GDM1 (cell line): ENCODE measurements at places on chromosomes 12 and 14.

DNA sequence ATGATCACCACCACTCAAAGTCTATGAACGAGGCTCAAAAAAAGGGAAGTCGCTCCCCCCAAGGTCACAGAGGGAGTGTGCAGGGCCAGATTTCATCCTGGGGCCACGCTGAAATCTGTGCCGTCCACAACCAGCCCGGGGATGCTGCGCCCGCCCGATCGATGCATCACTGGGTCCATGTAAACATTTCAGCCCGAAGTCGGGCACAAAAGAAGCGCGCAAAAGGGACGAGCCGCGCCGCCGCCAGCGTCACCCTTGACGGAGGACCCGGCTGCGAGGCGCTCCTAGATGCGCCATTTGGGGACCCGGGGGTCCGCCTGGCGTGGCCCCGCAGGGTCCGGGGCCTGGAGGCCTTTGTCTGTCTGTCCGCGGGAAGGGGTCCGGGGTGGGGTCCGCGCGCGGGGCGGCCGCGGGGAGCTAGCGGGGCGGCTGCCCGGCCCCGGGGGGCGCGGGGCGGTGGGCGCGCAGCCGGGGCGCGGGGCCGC is 503 bp downstream of the FBXO21 start:
- no peak for DNase-seq

- DNase-seq, result no peak
These were observed 499 bp downstream of the RNASE4 start for GRCh38 chr14:20684662-20685456.

DNA sequence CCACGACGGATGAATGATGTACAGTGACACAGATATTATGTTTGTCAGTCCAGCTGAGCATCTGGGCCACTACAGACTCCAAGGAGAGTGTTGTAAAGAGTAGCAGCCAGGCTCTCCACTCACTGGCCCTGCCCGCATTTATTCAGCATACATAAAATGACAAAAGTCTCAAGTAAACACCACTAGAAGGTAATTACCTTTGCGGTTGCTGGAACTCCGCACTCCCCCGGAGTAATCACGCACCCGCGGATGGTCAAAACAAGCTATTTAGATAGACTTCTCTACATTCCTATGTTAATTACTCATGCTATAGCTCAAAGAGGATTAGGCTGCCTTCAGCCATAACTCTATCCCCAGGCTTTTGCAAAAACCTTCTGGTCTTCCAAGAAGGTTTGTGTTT is 18.8 kb upstream of the STRAP start:
- no peak for DNase-seq

DNA sequence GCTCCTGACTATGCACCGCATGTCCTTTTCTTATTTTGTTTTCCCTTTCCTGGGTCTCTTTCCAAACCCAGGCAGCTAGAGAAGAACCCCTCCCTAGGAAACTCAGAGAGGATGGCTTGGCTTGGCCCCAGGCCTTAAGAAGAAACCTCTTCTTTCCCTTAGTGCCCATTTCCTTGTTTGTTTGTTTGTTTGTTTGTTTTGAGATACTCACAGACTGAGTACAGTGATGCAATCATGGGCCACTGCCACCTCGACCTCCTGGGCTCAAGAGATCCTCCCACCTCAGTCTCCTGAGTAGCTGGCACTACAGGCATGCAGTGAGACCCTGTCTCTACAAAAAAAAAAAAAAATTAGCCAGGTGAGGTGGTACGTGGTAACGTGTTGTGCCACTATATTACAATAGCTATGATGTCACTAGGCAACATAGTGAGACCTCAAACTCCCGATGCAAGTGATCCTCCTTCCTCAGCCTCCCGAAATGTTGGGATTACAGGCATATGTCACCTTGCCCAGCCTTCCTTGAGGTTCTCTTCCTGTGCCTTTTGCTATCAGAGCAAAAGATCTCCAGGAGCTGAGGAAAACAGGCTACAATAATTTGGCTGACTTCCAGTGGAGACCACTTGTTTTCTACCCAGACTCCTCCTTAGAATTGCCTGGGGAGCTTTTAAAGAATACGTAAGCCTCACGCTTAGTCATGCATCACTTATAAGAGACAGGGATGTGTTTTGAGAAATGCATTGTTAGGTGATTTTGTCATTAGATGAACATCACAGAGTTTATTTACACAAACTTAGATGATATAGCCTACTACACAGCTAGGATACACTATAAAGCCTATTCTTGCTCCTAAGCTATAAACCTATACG is 34.5 kb upstream of the LGALS3 start:
- DNase-seq, result no peak

DNA sequence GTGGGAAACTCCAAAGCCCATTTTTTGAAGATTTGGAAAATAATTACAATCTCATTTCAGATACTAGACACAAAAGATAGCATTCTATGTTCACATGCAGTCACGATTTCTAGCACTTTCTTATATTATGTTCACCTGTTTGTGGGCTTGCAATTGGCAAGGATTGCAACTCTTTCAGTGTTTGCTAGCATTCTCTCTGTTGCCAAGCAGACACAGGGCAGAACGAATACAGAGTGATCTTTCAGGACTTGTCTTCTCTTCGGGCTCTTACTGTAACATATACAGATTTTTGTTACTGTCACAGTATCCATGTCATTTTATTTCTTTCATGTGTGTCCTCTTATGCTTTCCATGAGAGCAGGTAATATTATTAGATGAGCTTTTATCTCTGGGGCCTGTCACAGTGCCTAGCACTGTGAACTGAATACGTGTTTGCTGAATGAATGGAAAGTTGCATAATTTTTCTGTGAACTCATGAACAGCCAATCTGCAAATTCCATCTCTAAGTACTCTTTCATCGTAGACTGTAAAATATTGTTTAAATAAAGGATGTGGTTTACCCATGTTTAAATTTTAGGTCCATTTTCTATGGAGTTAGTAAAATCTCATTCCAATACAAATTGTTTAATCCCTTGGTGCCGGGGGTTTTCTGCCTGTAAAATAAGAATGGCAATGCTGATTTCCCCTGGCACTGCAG is 105.1 kb downstream of the BMP4 start:
- DNase-seq, result no peak

- DNase-seq, result no peak
These were observed 443.5 kb upstream of the RGS6 start for GRCh38 chr14:71488703-71489191.
